ENCODE measurements at places on chromosomes 13 and 19.

DNA sequence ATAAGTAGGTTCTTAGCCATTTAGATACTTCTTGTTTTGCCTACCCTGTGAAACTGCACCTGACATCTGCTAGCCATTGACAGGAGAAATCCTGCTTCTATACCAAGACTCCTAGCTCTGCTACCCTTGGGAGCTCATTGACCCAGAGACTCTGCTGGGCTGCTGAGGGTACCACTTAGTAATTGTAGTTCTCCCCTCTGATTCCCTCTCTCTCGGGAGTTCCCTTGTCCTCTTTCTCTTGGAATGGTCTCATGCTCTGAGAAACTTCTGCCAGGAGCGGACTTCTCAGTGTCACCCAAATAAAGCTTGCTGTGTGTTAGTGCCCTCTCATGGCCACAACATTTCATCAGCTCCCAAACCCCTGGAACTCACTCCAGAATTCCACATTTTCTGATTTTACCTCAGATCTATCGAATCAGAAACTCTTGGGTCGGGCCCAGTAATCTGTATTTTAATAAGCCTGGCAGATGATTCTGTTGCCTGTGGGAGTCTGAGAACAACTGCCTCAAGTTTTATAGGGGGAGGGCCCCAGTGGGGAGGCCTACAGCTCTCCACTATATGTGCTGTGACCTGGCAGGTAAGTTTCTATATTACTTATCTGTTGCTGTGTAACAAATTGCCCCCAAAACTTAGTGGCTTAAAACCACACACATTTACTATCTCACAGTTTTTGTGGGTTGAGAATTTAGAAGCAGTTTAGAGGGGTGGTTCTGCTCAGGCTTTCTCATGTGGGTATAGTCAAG, 221.1 kb downstream of the TDRD3 start:
- no peak for DNase-seq

GRCh38 chr19:35256566-35256965, 7.8 kb downstream of the LSR start:
- no peak for DNase-seq

- no peak for DNase-seq
Observed at GRCh38 chr19:6164906-6165531, 29.6 kb downstream of the ACSBG2 start.

DNA sequence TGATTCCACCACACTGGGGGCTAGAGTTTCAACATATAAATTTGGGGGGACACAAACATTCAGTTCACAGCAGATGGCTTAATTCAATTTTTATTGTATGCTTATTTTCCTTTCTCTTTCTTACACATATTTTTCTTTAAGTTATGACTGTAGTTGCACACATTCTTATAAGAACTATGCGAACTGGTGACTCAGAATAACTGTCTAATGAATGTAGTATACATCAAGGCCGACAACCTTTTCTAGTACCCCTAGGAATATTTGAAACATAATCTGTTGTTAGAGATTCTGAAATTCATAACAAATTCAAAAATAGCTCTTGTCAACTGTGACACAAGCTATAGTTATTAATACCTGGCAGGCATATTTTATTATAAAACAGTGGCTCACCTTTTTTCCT, 695.6 kb downstream of the PCDH9 start:
- no peak for DNase-seq

- DNase-seq = no peak
Observed at GRCh38 chr13:28505543-28506135, 10.7 kb upstream of the FLT1 start.

DNA sequence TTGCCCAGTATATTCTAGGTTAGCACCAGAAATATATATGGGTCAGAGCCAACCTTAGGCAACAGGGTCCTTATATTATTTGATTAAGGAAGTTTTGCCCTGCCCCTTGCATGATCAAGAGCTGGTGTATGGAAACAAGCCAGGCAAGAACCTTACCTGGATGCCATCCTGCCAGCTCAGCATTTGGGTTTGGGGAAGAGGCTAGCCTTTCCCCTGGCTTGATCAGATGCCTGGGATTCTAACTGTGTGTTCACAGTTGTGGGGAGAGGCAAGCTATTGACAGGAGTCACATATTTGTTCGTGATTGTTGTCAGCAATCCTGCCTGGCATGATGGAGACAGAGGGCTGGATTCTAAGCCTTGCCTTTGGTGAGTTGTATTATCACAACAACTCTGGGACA, 260.0 kb upstream of the DACH1 start:
- no peak for DNase-seq

- no peak for DNase-seq
Observed at GRCh38 chr13:43846496-43847158, 32.9 kb downstream of the CCDC122 start.

DNA sequence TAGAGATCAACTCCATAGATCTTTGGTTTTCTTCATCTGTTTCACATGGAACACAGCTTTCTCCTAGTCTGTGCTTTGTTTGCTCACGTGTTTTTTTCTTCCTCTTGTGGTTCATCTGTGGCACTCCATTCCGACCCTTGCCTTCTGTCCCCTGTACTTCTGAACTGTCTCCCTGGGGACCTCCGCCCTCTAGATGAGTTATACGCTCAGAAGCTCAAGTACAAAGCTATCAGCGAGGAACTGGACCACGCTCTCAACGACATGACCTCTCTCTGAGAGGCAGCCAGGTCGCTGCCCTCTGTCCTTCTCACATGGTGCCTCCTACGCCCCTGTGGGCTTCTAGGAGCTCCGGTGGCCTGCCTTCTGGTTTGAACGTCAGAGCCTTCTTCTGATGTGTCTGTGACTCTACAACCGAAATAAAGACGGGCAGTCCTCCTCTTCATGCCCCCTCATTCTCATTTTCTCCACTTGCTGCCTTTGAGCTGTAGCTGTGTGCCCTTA, 16.6 kb upstream of the RAB8A start:
- no peak for DNase-seq

GRCh38 chr13:101621099-101621498, 168.6 kb downstream of the ITGBL1 start:
- no peak for DNase-seq
